ENCODE measurements at places on chromosomes 4 and X.

DNA sequence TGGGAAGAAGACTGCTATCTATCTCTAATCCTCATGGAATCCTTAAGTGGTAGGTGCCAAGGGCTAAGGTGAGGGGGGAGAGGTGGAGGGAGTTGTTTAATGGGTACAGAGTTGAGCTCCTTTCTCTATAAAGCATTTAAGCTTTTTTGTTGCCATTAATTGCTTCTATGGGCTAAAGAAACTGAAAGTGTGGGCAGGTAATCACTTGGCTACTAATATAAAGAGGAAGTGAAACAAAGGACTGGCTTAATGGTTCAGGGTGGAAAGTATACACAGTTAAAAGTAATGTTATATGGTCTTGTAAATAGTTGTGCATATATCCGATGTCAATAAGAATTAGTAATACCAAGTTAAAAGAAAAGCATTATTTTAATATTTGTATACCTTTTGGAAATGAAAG lies 83.9 kb downstream of the POLA1 start:
- DNase-seq, result no peak

- DNase-seq, result no peak
These were observed 518 bp downstream of the ARMCX1 start for GRCh38 chrX:101550751-101551379.

- no peak for DNase-seq
These were observed 260.4 kb downstream of the GALNTL6 start for GRCh38 chr4:172073590-172073989.

DNA sequence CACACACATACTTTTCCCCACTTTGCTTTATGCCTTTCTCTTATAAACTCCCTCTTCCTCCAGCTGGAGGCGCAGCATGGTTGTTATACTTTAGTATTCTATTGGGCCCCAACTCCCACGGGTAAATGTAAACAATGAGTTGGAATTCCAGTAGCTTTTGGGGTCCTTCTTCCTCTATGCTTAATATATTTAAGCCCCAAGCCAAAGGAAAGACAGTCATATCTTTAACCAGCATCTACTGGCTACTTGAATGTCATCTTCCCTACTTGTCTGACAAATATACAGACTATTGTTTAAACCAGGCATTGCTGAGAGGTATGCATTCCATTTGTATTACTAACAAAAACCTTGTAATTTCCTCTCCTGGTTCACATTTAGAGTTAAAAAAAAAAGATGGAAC lies 72.9 kb downstream of the WDR19 start:
- no peak for DNase-seq

- DNase-seq, result no peak
These were observed 128.5 kb downstream of the LRBA start for GRCh38 chr4:150886597-150886996.

Data from NCI-H2171 treated with DMSO at 0.1 percent for 48 hours (cell line).